ENCODE measurements at places on chromosomes 5 and 9. TPM values are rescaled to one million over a fixed set of nuclear protein-coding genes. Genes with fewer than 3 reads are reported as not detected.

Gene FUT7
- 0.17 TPM for total RNA-seq

- no peaks in the 10 kb centered on the region for H3K36me3 ChIP-seq
- H3K4me3 ChIP-seq: no peak overlapping the region
- H3K4me1 ChIP-seq: peaks cover 3% of the 10 kb centered on the region
- DNase-seq: no peak
These were observed 74.5 kb downstream of the CDKN2A start for GRCh38 chr9:21919377-21920362.

- H3K4me3 ChIP-seq: no peak overlapping the region
- peaks cover 27% of the 10 kb centered on the region for H3K4me1 ChIP-seq
- peaks cover 39% of the 10 kb centered on the region for H3K27me3 ChIP-seq
- DNase-seq: peak; percentile 81
- no peaks in the 10 kb centered on the region for H3K36me3 ChIP-seq
These were observed 1.9 kb upstream of the FIBCD1 start for GRCh38 chr9:130940693-130941576.

DNA sequence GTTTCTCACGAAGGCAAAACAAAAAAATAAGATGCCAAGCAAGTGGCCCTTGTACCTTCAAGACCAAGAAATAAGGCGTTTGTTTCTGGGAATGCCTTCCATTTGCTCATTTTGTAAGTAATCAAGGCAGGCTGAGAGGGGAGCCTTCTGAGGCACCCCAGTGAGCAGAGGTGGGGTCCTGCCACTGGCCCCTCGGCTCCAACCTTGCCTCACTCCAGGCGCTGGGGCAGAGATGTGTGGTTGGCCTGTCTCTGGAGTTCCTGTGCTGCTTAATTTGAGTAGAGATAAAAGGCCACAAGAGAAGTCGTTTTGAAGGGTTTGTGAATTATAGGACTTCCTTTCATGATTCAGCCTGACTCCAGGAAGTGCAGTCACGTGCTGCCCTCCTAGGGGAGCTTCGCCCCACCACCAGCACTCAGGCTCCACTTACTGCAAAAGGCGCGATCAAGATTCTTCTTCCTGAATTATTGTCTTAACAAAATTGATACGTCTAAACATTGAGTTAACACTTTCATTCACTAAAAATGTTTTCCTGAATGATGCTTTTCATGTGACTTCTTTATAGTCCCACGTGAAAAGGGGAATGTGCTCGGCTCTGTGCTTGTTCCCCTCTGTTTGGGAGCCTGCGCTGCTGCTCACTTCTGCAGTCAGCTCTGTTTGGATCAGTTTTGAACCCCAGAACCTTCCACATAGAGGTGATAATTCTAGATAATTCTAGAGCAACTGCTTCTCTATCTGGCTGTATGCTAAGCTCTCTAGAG is 13.7 kb downstream of the SYK start:
- peak; percentile 44 for DNase-seq
- no peak overlapping the region for H3K27ac ChIP-seq
- peaks cover 9% of the 10 kb centered on the region for H3K4me1 ChIP-seq
- H3K27me3 ChIP-seq: no peaks in the 10 kb centered on the region
- no peaks in the 10 kb centered on the region for H3K36me3 ChIP-seq

DNA sequence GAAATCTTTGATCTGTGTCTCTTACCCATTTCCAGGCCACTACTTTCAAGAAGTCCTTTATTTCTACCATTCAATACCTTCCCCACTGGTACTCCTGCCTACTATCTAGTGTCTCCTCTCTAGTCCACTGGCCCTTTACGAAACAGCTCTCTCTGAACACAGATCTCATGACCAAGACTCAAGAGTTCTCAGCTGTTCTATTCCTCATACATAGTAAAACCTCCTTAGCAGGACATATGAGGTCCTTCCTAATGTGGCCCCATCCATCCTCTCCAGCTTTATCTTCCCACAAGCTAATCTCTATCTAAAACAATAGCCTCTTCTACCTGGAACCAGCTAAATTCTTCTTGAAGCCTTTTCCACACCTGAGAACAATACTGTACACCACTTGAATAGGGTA is 2.6 kb downstream of the TEX10 start:
- no peak overlapping the region for H3K4me3 ChIP-seq
- peaks cover 8% of the 10 kb centered on the region for H3K4me1 ChIP-seq
- no peak overlapping the region for H3K27ac ChIP-seq
- no peaks in the 10 kb centered on the region for H3K36me3 ChIP-seq
- DNase-seq: no peak
- H3K27me3 ChIP-seq: no peaks in the 10 kb centered on the region

Gene ADCY2
- total RNA-seq: 2.3 TPM

Gene IL4
- not detected for total RNA-seq

Gene TRAF1
- 1.6 TPM for total RNA-seq

Gene PRLR
- total RNA-seq: 76.2 TPM

Gene PSMB7
- total RNA-seq: 427 TPM

DNA sequence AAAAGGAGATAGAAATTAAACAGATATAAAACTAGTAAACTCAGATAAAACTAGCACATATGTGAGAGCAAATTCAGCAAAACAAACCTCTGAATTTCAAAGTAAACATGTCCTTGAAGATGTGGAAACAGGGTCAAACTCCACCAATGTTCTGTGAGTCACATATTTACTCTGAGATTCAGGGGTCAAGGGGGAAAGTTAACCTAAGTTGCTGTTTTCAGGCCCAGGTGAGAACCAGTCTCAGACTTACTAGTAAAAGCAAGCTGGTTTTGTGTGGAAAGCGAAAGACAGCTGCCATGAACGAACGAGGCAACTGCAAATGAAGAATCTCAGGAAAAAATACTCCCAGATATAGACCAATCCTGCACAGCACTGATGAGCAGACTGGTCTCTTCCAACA is 29.0 kb downstream of the PSMB7 start:
- no peaks in the 10 kb centered on the region for H3K27me3 ChIP-seq
- no peak for DNase-seq
- peaks cover 19% of the 10 kb centered on the region for H3K4me1 ChIP-seq
- no peak overlapping the region for H3K27ac ChIP-seq
- no peaks in the 10 kb centered on the region for H3K36me3 ChIP-seq
- no peak overlapping the region for H3K4me3 ChIP-seq

DNA sequence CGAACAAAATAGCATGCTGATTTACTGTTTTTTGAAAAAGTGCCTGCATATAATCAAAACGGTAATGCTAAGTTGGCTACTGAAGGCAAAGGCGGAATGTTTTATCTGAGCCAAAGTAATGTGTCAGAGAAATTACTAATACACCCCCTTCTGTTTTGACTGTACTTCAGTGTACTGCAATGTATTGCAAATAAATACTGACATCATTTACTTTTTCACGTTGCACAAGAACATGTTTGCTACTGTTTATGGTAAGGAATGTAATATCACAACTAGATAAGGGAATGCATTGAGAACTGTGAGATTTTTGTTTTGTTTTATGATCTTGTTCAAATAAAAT is 813 bp upstream of the AGTPBP1 start:
- peak overlapping the region; percentile 86 for H3K4me3 ChIP-seq
- H3K4me1 ChIP-seq: no peaks in the 10 kb centered on the region
- no peak overlapping the region for H3K27ac ChIP-seq
- no peak for DNase-seq
- H3K27me3 ChIP-seq: no peaks in the 10 kb centered on the region

GRCh38 chr5:157596487-157596886 is 20.9 kb upstream of the ADAM19 start:
- no peaks in the 10 kb centered on the region for H3K4me1 ChIP-seq
- DNase-seq: no peak
- no peaks in the 10 kb centered on the region for H3K36me3 ChIP-seq
- no peaks in the 10 kb centered on the region for H3K27me3 ChIP-seq
